Colonic mucosa (tissue), 4 donors: ENCODE measurements at places on chromosomes 11 and 22. TPM values are rescaled to one million over a fixed set of nuclear protein-coding genes. Genes with fewer than 3 reads are reported as not detected.
A peak's percentile ranks its signal among the peaks of the same experiment; 100 is the strongest.

- DNase-seq, result peak; percentile 27
Measured at GRCh38 chr22:27990879-27991278, 71.8 kb upstream of the PITPNB start.

- DNase-seq, result no peak
Measured at GRCh38 chr22:19498154-19498865, 18.6 kb downstream of the CDC45 start.

- DNase-seq, result no peak
Measured at GRCh38 chr22:45210991-45211390, 29.7 kb downstream of the KIAA0930 start.

GRCh38 chr11:9570313-9571025 lies 3.0 kb upstream of the WEE1 start:
- no peak for DNase-seq

DNA sequence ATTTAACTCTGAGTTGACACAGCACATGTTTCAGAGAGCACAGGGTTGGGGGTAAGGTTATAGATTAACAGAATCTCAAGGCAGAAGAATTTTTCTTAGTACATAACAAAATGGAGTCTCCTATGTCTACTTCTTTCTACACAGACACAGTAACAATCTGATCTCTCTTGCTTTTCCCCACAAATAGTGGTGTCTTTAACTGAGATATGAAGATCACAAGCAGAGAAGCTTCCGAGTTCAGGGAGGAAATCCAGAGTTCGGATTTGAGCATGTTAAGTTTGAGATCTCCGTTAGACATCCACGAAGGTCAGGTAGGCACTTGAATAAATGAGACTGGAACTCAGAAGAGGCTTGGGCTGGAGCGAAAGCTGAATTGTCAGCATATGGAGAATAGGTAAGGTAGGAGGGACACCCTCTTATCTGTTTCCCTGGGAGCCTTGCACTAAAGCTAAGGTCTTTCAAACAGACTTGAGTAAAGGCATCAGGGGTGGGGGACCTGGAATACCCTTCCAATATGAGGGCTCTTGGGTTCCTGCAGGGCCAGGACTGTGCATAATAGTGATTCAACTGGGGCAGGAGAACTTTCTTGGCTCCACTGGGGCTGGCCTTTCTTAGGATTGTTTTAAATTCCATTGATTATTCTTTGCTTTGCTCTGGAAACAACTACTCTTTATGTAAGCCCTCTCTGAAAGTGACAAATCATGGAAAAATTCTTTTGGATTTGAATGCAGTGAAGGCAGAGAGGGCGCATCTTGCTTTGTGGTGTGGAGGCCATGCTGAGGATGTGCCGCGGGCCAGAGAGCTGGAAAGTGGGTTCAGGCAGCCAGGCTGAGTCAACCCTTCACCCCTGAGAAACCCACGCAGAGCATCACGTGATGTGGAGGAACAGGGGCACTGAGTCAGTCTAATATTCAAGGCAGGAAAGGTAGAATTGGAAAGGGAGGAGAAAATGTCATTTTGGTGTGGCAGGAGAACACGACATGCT lies 62.7 kb upstream of the AMPD3 start:
- DNase-seq, result no peak

DNA sequence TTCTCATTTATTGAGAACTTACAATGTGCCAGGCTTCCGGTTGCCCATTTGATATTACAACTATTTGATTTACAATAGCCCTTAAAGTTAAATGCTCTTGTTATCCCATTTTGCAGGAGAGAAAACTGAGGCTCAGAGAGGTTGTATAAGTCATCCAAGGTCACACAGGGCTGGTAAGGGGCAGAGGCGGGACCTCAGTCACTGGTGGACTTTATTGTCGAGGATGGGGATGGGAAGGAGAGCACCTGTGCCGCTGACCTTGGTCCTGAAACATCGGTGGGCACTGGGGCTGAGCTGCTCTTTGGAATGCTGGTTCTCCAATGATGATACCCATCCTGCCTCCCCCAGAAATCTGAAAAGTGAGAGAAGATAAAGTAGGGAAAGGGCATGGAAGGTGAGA lies 265.4 kb downstream of the MIAT start:
- no peak for DNase-seq

DNA sequence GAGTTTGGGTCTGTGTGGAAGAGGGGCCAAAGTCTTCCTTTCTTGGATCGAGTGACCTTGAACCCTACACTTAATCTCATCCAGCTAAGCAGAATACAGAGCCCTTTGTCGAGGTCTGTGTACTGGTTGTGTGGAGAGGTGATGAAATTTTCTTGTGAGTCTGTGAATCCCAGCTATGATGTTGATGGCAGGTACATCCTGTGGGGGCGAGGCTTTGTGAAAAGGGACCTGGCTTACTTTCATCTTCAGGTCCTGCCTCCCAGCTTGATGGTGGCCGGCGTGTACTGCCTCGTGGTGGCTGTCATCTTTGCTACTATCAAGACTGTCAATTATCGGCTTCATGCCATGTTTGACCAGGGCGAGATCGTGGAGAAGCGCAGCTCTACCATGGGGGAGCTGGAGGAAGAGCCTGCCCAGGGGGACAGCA lies 1.0 kb downstream of the PCNX3 start:
- no peak for DNase-seq

Gene TMEM179B
- total RNA-seq, result 46.7 TPM

Gene TRIM49
- not detected for total RNA-seq

Gene OR51B2
- not detected for total RNA-seq

Gene OR10D3
- not detected for total RNA-seq

Gene C11orf87
- not detected for total RNA-seq
